HL-60 (cell line): ENCODE measurements at places on chromosomes 12 and 14.

DNA sequence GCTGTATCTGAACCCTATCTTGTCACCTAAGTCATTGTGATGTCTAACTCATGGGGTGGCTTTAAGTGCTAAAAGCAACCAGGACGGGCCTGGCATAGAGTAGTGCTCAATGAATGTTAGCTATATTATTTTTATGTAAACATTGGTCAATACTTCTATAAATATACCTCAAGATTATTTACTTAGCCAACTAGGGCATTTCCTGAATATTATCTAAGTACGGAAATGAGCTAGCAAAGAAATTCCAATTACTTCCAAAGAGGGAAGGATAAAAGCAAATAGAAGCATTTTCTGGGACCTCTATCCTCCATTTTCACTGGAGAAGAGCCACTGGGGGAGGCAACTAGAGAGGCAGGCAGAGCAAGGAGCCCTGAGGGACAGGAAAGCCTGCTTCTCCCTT, 20.6 kb downstream of the CCDC92 start:
- DNase-seq = no peak

- no peak for DNase-seq
Measured at GRCh38 chr14:54785136-54785777, 117.4 kb downstream of the GCH1 start.

- no peak for DNase-seq
Measured at GRCh38 chr14:99327458-99328250, 55.7 kb upstream of the BCL11B start.

DNA sequence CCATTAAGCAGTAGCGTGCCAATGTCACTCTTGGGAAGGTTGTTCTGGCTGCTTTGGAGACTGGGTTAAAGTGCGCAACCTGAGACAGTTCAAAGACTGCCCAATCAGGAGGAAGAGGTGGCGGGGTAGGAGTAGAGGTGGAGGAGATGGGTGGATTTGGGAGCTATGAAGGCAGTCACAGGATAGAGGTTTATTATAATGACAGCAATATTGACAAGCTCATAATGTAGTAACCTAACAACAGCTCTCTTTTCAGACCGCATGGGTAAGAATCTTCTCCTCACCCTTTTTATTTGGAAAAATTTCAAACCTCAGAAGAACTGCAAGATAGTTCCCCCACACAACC, 5.3 kb upstream of the PSMD9 start:
- DNase-seq = no peak

DNA sequence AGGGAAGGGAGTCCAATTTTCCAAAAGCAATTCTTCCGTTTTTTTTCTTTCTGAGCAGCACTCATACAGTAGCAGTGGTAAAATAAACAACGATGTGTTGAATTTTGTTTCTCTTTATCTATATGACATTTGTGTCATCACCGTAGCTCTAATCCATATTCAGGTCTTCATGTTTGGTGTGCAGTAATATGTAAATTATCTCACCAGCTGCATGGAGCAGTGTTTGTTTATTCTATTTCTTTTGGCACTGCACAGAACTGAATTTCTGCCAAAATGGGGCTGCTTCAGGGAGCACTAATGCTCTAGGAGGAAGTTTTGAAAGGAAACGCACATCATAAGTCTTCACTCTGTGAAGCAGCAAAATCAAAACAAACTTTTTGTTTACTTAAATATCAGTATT, 130.0 kb upstream of the NPAS3 start:
- DNase-seq = no peak

GRCh38 chr12:119681111-119681510, 13.2 kb downstream of the PRKAB1 start:
- no peak for DNase-seq

DNA sequence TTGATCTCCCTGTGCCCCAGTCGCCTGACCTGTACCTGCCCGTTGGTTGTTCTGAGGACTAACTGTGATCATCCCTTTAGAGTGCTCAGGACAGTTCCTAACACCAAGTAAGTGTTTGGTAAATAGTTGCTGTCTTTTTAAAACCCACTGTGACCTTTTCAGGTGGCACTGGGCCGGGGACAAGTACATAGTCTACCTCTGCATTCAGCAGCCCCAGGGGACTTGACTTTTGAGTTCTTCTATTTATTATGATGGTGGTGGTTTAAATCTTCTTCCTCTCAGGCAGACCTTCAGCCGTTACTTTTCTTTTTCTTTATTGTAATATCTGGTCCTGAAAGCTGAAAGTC, 38.8 kb downstream of the EVL start:
- no peak for DNase-seq

GRCh38 chr12:32697445-32697844, 18.3 kb downstream of the DNM1L start:
- DNase-seq = no peak
